ENCODE measurements at places on chromosomes 11 and 22. TPM values are rescaled to one million over a fixed set of nuclear protein-coding genes. Genes with fewer than 3 reads are reported as not detected.

Gene OMP
- not detected for total RNA-seq

Gene PARVG
- 0.94 TPM for total RNA-seq

Gene OR52I1
- total RNA-seq, result not detected

Gene POU2AF1
- total RNA-seq, result 0.27 TPM

Gene ENDOD1
- total RNA-seq, result 3.3 TPM

Gene ANGPTL5
- total RNA-seq, result not detected

Gene PNPLA5
- total RNA-seq, result 5.9 TPM

Gene CD3D
- 0.89 TPM for total RNA-seq

DNA sequence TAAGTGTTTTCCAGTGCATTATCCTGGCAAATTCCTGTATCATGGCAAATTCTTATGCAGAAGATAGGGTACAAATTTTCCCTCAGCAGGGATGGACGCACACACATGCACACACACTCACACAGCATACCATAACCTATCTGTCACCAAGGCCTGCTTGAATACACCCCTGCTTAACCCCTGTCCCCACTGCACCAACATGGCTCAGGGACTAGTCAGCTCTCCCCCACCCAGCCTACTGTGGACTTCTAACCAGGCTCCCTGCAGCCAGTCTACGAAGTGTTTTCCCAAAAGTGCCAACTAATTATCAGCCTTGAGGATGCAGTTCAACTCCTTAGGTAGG lies 63.1 kb downstream of the RAB30 start:
- H3K27ac ChIP-seq, result peak overlapping the region; percentile 18
- no peaks in the 10 kb centered on the region for H3K36me3 ChIP-seq
- H3K4me1 ChIP-seq, result peaks cover 20% of the 10 kb centered on the region

GRCh38 chr11:40732132-40732531 lies 727.3 kb downstream of the LRRC4C start:
- H3K4me1 ChIP-seq, result peaks cover 7% of the 10 kb centered on the region
- H3K27ac ChIP-seq, result no peak overlapping the region
- H3K27me3 ChIP-seq, result no peaks in the 10 kb centered on the region
- peaks cover 14% of the 10 kb centered on the region for H3K36me3 ChIP-seq

DNA sequence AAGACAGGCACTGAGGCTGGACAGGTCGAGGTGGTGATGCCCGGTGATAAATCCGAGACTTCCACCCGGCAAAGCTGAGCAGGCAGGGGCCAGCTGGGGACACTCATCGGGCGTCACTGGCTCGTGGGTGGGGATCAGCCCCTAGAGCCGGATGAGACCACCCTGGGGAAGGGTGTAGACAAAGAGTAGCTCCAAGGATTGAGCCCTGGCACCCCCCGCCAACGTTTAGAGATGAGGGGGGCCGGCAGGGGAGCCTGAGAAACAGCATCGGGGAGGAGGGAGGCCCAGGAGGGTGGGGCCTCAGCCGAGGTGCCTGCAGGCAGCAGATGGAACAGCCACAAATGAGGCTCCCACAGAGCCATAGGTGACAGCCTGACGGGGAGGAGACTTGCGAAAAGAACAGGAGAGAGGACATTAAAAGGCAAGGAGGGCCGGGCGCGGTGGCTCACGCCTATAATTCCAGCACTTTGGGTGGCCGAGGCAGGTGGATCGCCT lies 27.4 kb upstream of the CBX7 start:
- peak overlapping the region; percentile 92 for H3K27ac ChIP-seq
- no peaks in the 10 kb centered on the region for H3K27me3 ChIP-seq
- DNase-seq, result no peak
- no peaks in the 10 kb centered on the region for H3K36me3 ChIP-seq
- peaks cover 64% of the 10 kb centered on the region for H3K4me1 ChIP-seq
- no peak overlapping the region for H3K4me3 ChIP-seq

GRCh38 chr11:12893787-12894672 lies 115.1 kb upstream of the RASSF10 start:
- DNase-seq, result peak; percentile 84
- peak overlapping the region; percentile 30 for H3K27ac ChIP-seq

- H3K4me1 ChIP-seq, result peaks cover 21% of the 10 kb centered on the region
- H3K27ac ChIP-seq, result no peak overlapping the region
- no peaks in the 10 kb centered on the region for H3K36me3 ChIP-seq
Observed at GRCh38 chr11:70566768-70567530, 168.6 kb downstream of the CTTN start.

GRCh38 chr11:59598961-59599360 lies 16.6 kb downstream of the OSBP start:
- no peaks in the 10 kb centered on the region for H3K4me1 ChIP-seq
- H3K4me3 ChIP-seq, result no peak overlapping the region
- no peak for DNase-seq
- no peak overlapping the region for H3K27ac ChIP-seq
- H3K27me3 ChIP-seq, result no peaks in the 10 kb centered on the region

DNA sequence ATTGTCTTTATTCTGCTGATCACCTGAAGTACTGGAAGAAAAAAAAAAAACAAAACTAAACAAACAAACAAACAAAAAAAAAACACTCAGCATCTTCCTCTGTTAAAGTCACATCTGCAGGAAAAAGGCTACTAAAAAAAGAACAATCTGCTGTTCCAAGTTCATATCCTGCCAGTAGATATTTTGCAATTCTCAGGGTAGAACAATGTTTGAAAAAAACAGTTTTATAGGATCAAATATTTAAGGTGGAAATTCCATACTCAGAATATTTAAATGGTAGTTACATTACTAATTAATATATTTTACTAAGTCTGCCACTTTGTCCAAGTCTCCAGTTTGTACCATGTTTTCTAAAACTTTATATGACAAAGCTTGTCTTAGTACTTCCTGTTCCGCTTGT lies 175.2 kb downstream of the SBF2 start:
- no peak overlapping the region for H3K4me3 ChIP-seq
- H3K4me1 ChIP-seq, result peaks cover 11% of the 10 kb centered on the region
- peak overlapping the region; percentile 6 for H3K27ac ChIP-seq
- no peak for DNase-seq

GRCh38 chr22:43895986-43896645 lies 4.3 kb upstream of the PNPLA5 start:
- peak; percentile 35 for DNase-seq
- no peaks in the 10 kb centered on the region for H3K4me1 ChIP-seq
- no peak overlapping the region for H3K4me3 ChIP-seq

DNA sequence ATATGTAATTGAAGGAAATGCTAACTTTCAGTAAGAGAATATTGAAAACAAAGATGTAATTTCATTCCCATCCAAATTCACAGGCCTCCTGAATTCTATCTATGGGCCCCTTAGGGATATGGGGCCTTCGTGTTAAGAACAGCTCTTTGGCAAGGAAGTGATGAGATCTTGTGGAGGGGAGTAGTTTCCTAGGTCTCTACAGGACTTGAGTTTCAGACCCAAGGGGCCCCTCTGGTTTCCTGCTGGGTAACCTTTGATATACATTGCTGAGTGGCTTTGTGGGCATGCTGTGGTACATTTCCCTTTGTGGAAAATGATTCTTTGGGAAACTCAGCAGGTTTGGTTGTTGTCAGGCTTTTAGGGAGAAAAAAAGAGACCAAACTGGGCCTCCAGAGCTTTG lies 6.2 kb downstream of the STIM1 start:
- 0 out of 2 replicates have a peak overlapping the region, but pooled peaks have one; percentile 50 for H3K27ac ChIP-seq
- no peak for DNase-seq
- peaks cover 55% of the 10 kb centered on the region for H3K4me1 ChIP-seq
- H3K27me3 ChIP-seq, result peaks cover 29% of the 10 kb centered on the region

GRCh38 chr22:17772958-17773605 lies 1.2 kb downstream of the BID start:
- H3K27ac ChIP-seq, result peak overlapping the region; percentile 7
- no peak for DNase-seq
- no peaks in the 10 kb centered on the region for H3K36me3 ChIP-seq
- peaks cover 20% of the 10 kb centered on the region for H3K4me1 ChIP-seq
- peak overlapping the region; percentile 70 for H3K4me3 ChIP-seq

- H3K36me3 ChIP-seq, result peaks cover 2% of the 10 kb centered on the region
- H3K4me1 ChIP-seq, result peaks cover 24% of the 10 kb centered on the region
- no peak for DNase-seq
- H3K4me3 ChIP-seq, result no peak overlapping the region
Observed at GRCh38 chr11:132493801-132494200, 1038.5 kb downstream of the OPCML start.

DNA sequence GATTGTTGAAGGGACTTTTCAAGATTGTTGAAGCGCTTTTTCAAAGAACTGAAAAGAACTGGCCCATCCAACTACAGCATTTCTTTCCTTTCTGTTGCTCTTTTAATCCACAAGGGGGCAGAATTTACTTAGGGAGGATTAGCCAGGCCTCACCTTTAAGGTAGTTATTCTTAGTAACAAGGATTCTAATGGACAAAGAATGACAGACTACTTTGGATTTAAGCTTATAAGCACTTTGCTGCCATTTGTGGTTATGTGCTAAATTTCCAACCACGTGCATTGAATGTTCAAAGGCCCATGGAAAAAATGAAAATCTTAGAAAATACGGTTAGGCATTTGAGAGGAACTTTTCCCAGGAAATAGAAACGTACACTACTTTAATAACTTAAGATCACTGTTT lies 49.5 kb upstream of the HSPA8 start:
- H3K4me3 ChIP-seq, result no peak overlapping the region
- H3K36me3 ChIP-seq, result peaks cover 11% of the 10 kb centered on the region
- H3K27ac ChIP-seq, result no peak overlapping the region
- no peaks in the 10 kb centered on the region for H3K27me3 ChIP-seq

DNA sequence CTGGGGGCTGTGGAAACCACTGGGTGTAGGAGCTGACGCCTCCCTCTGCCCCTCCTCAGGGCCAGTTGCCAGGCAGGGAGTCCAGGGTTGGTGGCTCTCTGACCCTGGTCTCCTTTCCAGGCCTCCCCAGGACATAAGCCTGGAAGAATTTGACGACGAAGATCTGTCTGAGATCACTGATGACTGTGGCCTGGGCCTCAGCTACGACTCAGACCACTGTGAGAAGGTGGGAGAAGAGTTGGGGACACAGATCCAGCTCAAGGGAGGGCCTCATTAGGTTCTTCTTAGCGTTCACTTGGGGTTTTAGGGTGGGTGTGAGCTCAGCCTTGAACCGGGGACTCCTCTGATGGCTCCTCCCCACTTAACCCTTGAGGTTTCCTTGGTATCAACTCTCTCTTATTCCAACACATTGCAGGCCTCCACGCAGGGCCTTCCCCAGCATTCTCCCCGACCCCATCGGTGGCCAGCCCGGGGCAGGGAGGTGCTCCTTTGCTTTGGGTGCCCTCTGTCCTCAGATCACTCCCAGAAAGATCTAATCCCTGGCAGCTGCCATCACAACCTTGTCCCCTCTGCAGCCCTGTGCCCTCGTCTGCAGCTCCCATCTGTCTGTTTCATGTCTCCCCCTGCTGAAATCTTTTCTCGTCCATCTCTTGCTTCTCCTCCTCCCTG lies 1.2 kb downstream of the MAPK8IP2 start:
- DNase-seq, result no peak
- H3K36me3 ChIP-seq, result no peaks in the 10 kb centered on the region
- peak overlapping the region; percentile 59 for H3K4me3 ChIP-seq
- peaks cover 63% of the 10 kb centered on the region for H3K27me3 ChIP-seq
- no peak overlapping the region for H3K27ac ChIP-seq

DNA sequence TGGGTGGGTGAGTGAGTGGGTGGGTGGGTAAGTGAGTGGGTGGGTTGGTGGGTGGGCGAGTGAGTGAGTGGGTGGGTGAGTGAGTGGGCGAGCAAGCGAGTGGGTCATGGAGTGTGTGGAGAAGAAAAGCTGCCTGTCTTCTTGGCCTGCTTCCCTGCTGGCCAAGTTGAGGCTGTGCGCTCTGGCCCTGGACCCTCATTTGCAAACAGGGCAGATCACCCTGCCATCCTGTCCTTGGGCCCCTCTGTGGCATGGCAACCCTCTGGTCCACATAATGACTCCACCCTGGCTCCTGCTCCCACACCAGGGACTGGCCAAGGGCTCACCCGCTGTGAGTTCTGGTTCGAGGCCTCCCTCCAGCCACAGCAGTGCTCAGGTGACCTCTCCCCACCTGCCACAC lies 35.1 kb downstream of the CAPN1 start:
- no peaks in the 10 kb centered on the region for H3K27me3 ChIP-seq
- no peak overlapping the region for H3K4me3 ChIP-seq
- no peak overlapping the region for H3K27ac ChIP-seq
- peaks cover 43% of the 10 kb centered on the region for H3K4me1 ChIP-seq

DNA sequence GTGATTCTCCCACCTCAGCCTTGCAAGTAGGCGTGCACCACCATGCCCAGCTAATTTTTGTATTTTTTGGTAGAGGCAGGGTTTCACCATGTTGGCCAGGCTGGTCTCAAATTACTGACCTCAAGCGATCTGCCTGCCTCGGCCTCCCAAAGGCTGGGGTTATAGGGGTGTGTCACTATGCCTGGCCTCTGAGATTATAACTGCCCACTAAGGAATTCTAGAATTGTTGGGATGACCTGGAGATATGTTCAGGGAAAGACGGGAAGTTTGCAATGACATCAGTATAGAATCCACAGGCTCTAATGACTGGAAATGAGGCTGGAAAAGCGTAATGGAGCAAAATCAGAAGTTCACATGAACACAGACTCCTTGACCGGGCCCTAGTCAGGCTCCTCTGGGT lies 62.2 kb downstream of the CLMP start:
- peak overlapping the region; percentile 73 for H3K27ac ChIP-seq
- no peaks in the 10 kb centered on the region for H3K27me3 ChIP-seq
- peaks cover 16% of the 10 kb centered on the region for H3K4me1 ChIP-seq
- H3K4me3 ChIP-seq, result no peak overlapping the region
- DNase-seq, result no peak

- peaks cover 25% of the 10 kb centered on the region for H3K36me3 ChIP-seq
- H3K27ac ChIP-seq, result peak overlapping the region; percentile 14
- H3K27me3 ChIP-seq, result peaks cover 3% of the 10 kb centered on the region
- peak overlapping the region; percentile 76 for H3K4me3 ChIP-seq
- peaks cover 21% of the 10 kb centered on the region for H3K4me1 ChIP-seq
Observed at GRCh38 chr11:65651589-65652510, 10.9 kb downstream of the RELA start.

DNA sequence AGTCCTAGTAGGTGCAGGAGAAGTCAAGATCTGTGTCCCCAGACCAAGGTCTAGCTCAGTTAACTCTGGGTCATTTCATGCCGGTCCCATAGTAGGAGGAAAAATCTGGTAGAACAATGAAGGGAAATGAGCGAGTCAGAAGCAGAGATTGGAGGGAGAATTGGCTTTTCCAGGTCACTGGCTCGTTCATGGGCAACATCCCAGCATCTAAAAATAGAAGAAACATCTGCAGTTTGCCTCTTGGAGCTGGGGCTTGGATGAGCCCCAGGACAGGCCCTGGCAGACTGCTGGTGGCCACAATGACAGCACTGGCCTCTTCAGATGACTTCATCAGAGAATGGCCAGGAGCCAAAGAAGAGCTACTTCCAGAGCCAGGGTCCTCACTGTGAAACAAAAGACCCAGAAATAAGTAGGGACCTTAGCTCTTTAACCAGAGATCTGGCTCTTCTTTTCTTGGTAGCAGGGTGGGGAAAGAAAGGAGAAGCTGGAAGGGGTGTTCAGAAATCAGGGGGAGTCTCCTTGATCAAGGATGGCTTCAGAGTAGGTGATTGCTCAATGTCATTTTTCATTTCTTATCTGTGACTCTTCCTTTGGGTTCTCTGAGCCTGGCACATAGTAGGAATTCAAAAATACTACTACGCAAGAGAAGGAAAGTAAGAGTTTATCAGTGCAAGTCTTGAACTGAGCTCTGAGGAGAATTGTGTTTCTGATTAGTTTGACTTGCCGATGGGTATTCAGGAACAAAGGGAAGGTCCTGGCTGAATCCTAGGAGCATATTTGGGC lies 102.6 kb downstream of the TMPRSS5 start:
- no peaks in the 10 kb centered on the region for H3K4me1 ChIP-seq
- peaks cover 3% of the 10 kb centered on the region for H3K27me3 ChIP-seq
- no peak overlapping the region for H3K4me3 ChIP-seq
- DNase-seq, result no peak
